ENCODE measurements at places on chromosomes 12 and 14.

DNA sequence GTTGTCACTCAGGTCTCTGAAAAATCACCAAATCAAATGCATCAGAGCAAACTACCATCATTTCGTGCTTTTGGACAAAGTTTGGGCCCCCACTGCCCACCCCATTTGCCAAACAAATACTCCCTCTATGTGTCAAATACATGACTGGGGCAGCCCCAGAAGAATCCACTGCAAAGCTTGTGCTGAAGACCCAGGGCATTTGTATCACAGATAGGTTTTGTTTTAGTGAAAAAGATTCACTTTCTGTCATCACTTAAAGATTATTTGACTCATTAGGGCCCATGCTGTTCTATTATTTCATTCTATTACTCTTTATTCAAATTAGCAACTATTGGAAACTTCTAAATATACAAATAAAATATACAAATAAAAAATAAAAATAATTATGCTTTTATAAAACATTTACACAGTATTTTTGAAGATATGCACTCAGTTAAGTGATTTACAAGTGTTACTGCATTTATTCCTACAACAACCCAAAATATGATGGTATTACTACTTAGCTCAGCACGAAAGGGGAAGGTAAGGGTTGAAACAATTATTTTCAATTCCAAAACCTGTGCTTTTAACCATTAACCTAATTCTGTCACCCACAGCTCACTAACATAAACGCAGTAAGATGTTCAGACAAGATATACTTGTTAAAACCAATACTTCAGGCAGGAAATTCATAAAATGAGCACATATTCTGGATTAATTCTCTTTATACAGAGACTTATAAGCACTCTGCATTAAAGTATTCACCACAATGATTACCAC is 36.5 kb downstream of the LRIG3 start:
- DNase-seq, result no peak

DNA sequence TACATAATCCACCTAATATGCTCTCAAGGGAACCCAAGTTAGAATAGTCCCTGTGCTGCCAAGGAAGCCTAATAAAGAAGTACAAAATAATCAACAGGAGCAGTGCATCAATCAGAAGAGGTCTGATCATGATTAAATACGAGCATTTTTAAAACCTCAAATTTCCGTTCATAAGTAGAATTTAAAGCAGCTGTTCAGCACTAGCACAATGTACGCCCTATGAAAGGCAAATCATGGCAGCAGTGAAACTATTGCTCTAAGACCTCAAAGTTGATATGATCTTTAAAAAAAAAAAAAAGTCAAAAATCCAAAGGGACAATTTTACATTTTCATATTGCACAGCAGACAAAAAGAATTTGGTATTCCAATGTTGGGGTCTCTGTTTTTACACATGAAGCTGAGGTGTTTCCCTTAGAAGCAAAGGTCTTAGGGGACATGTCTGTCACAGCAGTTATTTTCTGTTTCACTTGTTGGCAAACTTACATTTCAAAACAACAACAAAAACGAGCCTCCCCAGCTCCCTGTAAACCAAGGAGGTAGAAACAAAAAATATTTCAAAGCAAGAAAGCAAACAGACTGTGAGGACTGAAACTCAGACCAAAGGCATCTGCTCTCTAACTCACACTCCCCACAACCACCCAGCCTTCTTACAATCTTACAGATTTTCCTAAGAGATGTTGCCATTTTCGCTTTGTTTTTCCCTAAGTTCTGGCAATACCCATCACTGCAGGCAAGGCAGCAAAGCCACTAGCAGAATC is 28.2 kb downstream of the SOX5 start:
- no peak for DNase-seq

- DNase-seq, result no peak
Observed at GRCh38 chr12:74538491-74539258, 1.0 kb downstream of the ATXN7L3B start.

GRCh38 chr12:124866883-124867400 is 3.3 kb upstream of the SCARB1 start:
- DNase-seq, result no peak

DNA sequence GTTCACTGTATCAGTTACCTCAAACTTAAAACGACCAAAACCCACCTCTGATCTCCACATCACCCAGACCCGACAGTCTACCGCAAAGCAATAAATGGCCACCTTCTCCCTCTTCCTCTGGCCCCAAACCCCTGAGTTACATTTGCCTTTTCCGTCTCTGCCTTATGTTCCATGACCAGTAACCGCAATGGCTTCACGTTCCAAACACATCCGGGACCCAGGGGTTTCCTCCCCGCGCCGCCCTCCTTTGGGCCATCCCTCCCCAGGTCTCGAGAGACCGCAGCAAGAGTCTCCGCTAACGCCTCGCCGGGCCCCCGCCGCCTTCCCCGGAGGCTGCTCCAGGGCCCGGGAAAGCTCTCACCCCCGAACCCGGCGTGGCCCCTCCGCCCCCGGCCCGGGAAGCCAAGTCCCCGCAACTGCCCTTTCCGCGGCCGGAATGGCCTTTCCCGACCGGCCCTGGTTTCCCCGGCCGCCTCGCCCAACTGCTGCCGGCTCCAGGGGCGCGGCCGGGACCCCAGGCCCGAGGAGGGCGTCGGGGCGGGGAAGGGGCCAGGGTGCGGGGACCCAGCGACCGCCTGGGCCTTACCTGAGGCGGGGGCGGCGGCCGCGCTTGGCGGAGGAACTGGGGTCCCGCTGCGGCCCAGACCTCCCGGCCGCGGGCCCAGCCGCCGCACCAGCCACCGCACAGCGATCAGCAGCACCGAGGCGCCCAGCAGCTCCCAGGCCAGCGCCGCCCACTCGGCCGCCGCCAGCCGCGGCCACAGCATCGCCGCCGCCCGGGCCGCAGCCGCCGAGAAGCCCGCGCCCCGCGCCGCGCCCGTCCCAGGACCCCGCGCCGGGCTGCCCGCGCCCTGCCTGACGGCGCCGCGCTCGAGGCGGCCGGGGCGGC is at the start of gene ANKLE2:
ANKLE2 (minus strand) TSS at position 801 of the 889 bp plus-strand sequence; CDS start at position 767, 34 bp downstream.
- peak; percentile 88 for DNase-seq

- no peak for DNase-seq
Observed at GRCh38 chr12:88258396-88258795, 116.3 kb downstream of the TMTC3 start.

All from neural progenitor cell (in vitro differentiated cells).